IMR-90 (cell line): ENCODE measurements at places on chromosomes 4 and X.
A peak's percentile ranks its signal among the peaks of the same experiment; 100 is the strongest.

- DNase-seq: no peak
Observed at GRCh38 chrX:155896512-155896911, 15.4 kb downstream of the VAMP7 start.

GRCh38 chrX:30312858-30313257 lies 3.7 kb upstream of the NR0B1 start:
- DNase-seq: no peak

DNA sequence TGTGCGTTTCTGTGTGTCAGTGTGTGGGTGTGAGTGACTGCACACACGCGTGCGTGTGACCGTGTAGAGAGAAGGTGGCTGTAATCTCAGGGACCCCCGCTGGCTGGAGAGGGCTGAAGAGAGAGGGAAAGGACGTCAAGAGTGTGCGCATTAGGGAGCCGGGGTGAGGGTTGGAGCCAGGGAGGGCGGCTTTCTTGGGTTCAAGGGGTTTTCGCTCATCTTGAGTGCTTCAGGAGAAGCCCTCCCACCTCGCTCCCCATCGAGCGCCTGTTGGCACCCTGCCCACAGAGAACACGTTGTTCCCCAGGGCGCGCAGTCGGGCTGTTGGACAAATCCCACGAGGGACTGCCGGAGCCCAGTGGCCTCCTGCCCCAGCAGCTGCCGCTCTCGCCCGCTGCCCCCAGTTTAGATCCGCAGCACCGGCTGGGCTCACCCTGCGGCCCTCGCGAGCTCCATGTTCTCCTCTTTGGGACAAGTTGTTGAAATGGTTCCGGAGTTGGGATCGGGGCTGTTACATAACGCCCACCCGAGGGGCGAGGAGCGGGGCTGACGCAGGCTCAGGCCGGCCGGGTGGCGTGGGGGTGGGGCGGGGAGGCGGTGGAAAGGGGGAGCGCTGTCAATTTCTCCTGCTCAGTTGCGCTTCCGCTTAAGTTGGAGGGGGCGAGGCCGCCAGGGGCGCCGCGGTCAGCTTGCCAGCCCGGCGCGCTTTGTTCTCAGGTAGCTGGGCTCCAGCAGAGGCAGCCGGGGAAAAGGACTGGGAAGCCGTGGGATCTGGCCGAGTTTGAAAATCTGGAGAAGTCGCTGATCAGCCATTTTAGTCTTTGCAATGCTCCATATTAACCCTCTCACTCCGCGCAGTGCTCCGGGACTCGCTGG lies 1.6 kb downstream of the GRIA2 start:
- DNase-seq: no peak

DNA sequence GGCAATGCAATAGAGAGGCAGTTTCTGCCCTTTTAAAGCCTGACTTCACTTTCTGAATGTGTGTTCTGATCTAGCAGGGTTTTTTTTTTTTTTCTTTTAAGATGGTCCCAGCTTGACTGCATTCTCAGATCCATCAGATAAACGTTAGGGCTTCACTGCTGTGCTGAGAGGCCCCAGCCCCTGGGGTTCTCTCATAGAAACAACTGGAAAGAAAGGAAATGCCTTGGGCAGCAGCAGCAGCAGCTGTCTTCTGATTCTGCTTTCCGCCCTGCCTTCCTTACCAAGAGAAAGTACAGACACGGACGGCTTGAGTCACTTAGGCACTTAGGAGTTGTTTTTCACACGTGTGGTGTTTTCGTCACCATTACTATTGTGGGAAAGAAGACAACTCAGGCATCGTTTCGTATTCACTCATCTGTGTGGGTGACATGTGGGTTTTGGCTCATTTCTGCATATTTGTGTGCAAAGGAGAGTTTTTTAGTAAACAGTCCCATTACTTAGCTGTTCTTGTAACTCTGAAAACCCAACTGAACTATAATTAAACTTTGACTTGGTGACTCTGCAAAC lies 172.0 kb downstream of the PTTG2 start:
- DNase-seq: peak; percentile 99

GRCh38 chrX:47859686-47860085 lies 23.0 kb downstream of the ZNF81 start:
- DNase-seq: no peak

- no peak for DNase-seq
Observed at GRCh38 chr4:78734441-78735162, 41.5 kb upstream of the BMP2K start.
